ENCODE measurements at places on chromosomes 13 and 19.

DNA sequence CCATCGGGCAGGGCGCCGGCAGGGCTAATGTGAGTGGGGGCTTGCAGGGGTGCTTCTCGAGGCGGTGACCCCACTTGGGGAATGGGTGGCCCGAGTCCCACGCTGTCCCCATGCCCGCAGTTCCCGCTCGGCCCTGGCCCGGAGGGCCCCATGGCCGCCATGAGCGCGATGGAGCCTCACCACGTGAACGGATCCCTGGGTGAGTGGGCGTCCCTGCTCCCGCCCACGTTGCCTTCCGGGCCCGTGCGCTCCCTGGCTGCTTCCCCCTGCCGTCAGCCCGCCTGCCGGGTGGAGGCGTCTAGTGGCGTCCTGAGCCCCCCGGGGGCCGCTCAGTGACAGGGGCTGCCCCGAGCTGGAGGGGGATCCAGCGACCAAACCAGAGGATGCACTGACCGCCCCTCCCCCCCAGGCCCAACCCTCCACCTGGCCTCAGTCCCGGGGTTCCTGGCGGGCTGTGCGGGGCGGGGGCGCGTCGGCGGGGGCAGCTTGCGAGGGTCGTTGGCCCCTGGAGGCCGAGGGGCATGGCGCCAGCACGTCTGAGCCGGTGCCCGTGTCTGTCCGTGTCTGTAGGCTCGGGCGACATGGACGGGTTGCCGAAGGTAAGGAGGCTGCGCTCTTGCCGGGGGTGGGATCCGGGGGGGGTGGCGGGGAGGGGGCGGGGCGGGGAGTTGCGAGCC is 4.8 kb downstream of the ISYNA1 start:
- peak; percentile 73 for DNase-seq

DNA sequence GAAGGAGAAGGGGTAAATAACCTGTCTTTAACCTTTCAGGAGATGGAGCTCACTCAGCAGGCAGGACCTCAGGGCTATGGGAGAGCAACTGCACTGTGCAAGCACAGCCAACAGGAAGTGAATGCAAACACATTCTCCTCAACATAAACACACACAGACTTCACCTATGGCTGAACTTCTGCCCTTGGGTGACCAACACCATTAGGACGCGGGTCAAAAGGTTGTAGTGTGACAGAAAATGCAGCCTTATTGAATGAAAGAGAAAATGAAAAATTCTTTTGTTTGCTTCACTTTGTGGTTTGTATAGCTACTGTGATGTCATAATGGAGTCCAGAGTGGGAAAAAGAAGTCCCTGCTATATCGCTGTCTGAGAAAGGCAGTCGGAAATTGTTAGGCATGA is 323.0 kb downstream of the NDFIP2 start:
- no peak for DNase-seq

DNA sequence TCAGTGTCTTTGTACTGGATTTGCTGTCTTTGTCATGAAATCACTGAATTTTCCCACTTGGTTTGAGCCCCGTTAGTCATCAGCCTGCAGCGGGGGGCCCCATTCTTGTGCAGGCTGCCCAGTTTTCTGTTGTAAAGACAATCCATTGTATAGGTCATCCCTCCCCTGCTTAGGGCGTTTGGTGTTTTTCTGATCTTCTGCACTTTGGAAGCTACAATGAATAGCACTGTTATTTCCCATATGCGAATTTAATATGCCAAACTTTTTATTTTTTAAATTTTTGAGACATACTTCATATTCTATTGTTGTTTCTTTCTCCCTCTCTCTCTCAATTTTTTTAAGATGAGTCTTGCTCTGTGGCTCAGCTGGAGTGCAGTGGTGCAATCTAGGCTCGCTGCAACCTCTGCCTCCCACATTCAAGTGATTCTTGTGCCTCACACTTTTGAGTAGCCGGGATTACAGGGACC is 9.0 kb downstream of the SLC27A1 start:
- DNase-seq, result no peak

- DNase-seq, result no peak
Observed at GRCh38 chr13:36796052-36796451, 23.0 kb upstream of the RFXAP start.

DNA sequence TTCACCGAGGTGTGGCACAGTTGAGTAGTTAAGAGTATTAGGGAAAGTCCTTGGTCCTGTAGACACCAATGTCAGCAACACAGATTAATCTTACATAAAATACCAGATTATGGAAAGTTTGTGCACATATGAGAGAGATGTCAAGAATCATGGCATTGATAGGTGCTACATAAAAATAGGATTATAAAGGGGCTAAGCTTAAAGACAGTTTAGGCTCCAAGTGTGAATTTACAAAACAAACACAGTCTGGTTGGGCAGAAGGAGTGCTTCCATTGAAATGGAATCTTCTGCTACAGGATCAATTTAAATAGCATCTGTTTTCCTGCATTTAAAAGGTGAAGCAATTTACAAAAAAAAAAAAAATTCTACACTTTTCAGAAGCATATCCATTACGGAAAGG is 292.9 kb downstream of the DNAJC15 start:
- no peak for DNase-seq

DNA sequence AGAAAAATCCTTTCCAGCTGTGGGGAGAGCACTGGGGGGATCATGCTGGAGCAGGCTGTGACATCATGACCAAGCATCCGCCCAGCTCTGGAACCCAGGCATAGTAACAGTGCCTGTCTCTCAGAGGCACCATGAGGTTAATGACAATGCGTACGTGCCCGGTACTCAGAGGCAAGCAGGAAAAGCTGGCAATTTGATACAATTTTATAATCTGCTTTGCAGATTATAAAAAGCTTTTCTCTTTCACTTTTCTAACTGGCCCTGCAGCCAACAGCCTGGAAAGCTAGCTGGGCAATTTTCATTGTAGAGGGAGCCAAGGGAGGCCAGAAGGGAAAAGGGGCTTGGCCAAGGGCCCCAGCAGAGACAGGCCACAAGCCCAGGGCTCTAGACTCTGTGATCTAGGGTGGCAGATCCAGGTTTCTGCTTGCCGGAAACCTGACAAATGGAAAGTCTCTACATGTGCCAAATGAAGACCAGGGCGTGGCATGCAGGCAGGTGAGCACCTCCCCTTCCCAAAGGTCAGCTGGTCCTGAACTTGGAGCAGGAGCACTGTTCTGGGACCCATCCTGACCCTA is 22.7 kb downstream of the VRK3 start:
- DNase-seq, result no peak

- no peak for DNase-seq
Observed at GRCh38 chr19:478236-478903, 17.5 kb upstream of the SHC2 start.

GRCh38 chr13:84137292-84137691 is 255.0 kb upstream of the SLITRK1 start:
- DNase-seq, result no peak

DNA sequence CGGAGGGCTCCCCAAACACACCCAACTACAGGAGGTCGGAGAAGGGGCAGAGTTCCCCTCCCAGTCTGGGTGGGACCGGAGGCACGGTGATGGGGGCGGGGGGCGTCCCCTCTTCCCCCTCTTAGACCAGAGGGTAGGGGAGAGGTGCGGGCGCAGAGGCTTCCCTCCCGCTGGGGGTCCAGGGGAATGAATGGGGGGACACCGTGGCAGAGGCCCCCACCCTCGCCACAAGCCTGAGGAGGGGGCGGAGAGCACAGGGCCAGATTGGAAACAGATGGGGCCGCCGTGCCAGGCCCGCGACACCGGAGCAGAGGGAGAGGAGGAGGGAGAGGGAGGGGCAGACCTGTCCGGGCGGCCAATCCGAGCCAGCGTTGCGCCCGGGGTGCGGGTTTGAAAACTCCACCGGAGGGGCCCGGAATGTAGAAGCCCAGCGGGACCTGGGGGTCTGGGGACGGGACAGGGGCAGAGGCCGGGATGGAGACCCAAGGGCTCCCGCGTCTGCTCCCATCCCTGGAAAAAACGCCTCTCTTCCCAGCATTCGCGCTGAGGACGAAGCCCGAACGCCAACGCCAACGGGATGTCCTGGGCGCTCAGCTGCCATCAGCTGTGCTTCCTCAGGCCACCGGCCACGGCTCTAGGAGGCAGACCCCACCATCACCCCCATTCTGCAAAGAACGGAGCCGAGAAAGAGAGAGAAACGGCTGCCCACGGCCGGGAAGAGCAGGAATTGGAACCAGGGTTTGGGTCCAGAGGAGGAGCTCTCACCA is 46.8 kb downstream of the PTPRS start:
- no peak for DNase-seq

GRCh38 chr19:41735071-41735600 is 20.2 kb upstream of the CEACAM6 start:
- no peak for DNase-seq

- no peak for DNase-seq
Observed at GRCh38 chr19:55032170-55032800, 5.8 kb downstream of the GP6 start.

- no peak for DNase-seq
Observed at GRCh38 chr13:105902396-105902795, 633.1 kb downstream of the EFNB2 start.

- peak; percentile 92 for DNase-seq
Observed at GRCh38 chr19:18373892-18374629, 11.9 kb upstream of the GDF15 start.

GRCh38 chr13:55432814-55433213 is 1707.9 kb upstream of the PRR20A start:
- DNase-seq, result no peak

DNA sequence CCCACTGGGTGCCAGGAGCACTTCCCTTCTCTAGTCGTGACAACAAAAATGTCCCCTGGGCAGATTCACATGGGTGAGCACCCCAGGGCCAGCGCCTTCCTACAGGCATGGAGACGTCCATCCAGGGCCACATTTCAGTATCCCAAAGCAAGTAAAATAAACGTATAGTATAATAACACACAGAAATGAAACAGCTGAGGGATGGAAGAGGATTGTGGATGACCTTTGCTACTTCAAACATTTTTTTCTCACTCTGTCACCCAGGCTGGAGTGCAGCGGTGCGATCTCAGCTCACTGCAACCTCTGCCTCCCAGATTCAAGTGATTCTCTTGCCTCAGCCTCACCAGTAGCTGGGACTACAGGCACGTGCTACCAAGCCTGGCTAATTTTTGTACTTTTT is 28.2 kb downstream of the CILP2 start:
- no peak for DNase-seq

- DNase-seq, result no peak
Observed at GRCh38 chr13:113061271-113061625, 44.3 kb upstream of the F7 start.

DNA sequence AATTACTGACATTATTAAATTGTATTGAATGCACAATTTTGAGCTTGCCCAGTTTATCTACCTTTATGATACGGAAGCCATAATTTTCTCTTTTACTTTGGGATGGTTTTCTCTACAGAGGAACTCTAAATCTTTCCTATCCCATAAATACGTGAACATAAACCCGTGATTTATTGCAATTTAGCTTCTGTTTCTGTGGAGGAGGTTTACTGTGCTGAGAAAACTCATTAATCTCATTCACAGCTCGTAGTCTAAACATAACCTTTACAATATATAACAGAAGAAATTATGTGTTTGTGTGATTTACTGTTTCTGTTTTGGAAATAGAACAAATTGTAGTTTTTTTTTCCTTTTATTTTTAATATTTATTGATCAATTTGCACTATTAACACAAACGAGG is 207.1 kb upstream of the PCDH9 start:
- no peak for DNase-seq

DNA sequence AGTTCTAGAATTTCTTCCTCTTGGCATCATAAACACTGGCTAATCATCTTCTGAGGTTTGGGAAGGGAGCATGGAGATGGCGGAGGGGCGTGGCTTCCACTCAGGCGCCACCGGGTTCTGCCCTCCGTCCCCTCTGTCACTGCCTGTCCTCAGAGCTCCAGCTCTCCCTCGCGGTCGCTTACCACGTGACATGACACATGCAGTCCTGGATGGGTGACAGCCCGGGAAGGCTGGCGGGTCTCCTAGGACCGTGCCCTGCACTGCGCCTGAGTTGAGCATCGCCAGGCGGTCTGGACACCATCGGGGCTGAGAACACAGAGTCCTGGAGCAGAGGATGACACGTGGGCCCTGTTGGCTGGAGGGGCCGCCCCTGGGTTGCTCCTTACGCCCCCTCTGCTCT is 123.3 kb downstream of the RAB20 start:
- no peak for DNase-seq

DNA sequence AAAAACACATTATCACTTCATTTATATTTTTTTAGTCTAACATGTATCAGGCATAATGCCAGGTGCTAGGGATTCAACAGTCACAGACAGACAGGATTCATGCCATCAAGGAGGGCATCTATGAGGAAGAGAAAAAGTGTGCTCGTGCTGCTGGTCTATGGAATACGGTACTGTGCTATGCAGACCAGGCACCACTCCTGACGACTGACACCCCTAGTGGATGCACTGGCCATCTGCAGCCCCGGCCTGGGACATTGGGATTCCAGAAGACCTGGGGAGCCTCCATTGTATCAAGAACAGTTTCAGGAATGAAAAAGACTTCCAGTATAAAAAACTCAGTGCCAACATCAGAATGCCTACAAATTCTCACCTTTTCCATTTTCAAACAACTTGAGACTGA is 94.0 kb downstream of the KLF12 start:
- peak; percentile 25 for DNase-seq

GRCh38 chr13:102316732-102317131 is 85.1 kb downstream of the FGF14 start:
- DNase-seq, result no peak

- no peak for DNase-seq
Observed at GRCh38 chr13:43094901-43095300, 71.5 kb downstream of the DNAJC15 start.

- no peak for DNase-seq
Observed at GRCh38 chr19:28377077-28377476, 835.9 kb downstream of the UQCRFS1 start.

GRCh38 chr13:101527130-101527529 is 74.7 kb downstream of the ITGBL1 start:
- DNase-seq, result no peak

- no peak for DNase-seq
Observed at GRCh38 chr19:19385896-19386869, 19.3 kb upstream of the GATAD2A start.

DNA sequence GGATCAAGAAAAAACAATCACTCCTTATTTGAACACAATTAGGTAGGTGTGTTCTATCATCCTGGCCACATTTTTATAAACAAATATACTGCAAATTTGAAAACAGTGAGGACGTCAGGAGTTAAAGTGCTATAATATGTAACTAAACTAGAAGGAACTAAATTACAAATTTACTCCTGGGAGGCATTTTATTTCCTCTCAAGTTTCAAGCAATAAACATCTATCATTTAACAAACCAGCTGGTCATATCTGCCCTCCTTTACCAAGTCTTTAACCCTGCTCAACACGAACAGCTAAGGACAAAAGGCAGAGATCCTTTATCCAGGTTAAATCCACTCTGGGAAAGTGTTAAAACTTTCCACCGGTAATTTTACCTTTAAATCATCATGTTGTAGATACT is 26.5 kb downstream of the ANKRD10 start:
- DNase-seq, result no peak
